ENCODE measurements at places on chromosomes 16 and 17. TPM values are rescaled to one million over a fixed set of nuclear protein-coding genes. Genes with fewer than 3 reads are reported as not detected.

DNA sequence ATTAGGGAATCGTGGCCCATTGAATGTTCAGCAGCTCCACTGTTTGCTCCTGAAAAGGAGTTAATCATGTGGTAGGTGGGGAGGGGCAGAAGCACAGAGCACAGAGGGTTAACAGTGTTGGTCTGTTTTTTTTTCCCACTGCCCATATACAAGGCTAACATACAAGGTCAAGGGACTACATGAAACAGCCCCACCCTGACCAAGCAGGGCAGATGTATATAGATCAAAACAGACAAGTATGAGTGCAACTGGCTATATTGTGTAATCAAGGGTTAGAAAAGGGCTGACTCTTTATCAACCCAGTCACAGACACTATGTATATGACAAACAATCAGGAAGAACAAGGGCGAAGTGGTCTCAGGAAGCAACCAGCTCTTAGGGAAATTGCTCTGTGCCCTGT lies 186.6 kb upstream of the CDH11 start:
- no peak for DNase-seq

- no peak for DNase-seq
Observed at GRCh38 chr17:48882272-48882671, 10.3 kb upstream of the ATP5MC1 start.

Gene PITPNM3
- 0.98 TPM for total RNA-seq

DNA sequence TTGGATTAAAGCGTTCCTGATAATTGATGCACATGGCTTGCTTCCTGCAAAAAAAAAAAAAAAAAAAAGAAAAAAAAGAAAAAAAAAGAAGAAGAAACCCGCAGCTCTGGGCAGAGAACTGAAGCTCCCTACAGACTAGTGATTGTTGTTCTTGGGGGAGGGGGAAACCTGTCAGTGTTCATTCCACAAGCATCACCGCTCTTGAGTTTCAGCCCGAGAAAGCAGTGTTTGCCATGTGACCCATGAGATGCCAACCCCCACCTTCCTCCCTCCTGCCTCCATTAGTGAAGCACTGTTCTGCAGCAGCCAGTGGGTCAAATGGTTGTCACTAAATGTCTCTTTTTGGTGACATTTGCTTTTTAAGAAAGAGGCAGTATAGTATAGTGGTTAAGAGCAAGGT lies 1.7 kb downstream of the USP43 start:
- DNase-seq, result no peak

Gene MYOCD
- not detected for total RNA-seq

GRCh38 chr16:15667091-15667742 lies 17.2 kb downstream of the NDE1 start:
- DNase-seq, result no peak

DNA sequence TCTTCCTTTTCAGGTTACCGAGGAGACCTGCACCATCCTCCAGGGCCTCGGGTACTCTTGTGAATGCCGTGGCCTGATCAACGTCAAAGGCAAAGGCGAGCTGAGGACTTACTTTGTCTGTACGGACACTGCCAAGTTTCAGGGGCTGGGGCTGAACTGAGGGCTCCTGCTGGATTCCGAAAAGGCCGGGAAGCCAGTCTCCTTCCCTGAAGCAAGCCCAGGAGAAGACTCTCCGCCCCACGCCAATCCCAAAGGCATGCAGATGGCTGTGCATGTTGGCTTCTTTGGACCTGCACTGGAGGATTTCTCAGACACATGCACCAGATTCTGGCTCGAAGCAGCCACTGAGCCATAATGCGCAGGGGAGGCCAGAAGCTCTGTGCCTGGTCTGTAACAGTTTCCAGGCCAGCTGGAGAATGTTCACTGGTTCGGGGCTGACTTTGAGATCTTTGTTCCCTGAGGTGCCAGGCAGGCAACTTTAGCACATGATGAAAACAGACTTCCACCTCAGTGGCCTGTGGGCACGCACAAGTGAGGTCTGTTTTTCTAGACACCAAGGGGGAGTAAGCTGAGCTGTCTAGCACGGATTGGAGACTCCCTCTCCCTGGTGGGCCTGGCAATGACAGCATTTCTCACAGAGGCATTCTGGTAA lies 49.1 kb downstream of the ADCY7 start:
- DNase-seq, result no peak

GRCh38 chr16:14399378-14400284 lies 230.4 kb downstream of the PARN start:
- DNase-seq, result no peak

DNA sequence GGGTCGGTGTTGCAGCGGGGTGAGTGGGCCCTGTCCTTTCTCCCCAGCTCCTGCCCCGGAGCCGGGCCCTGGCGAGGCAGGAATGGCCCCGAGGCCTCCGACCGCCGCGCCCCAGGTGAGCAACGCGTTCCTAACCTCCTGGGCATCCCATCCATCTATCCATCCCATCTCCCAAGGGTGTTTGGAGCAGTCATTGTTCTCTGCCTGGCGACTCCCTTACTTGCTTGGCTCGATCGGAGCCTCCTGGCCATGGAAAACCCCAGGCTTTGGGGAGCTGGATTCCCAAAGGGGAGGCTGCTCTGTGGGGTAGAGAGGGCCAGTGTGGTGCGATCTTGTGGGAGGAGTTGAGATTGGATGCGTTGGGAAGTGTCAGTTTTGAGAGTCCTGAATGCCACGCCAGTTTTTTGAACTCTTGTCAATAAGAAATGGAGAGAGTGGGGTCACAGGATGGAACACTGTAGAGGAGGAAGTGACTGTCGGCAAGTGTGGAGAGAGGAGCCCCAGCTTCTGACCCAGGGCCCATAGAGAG lies 684 bp downstream of the ZFP90 start:
- DNase-seq, result no peak

- DNase-seq, result no peak
Observed at GRCh38 chr17:78624324-78625151, 47.3 kb upstream of the DNAH17 start.

GRCh38 chr17:81373536-81374160 lies 21.6 kb upstream of the BAHCC1 start:
- DNase-seq, result no peak
